ENCODE measurements at places on chromosomes 4 and X.

- DNase-seq = no peak
Observed at GRCh38 chr4:111854494-111855087, 290.7 kb upstream of the FAM241A start.

- no peak for DNase-seq
Observed at GRCh38 chr4:25835384-25835783, 27.4 kb downstream of the SEL1L3 start.

DNA sequence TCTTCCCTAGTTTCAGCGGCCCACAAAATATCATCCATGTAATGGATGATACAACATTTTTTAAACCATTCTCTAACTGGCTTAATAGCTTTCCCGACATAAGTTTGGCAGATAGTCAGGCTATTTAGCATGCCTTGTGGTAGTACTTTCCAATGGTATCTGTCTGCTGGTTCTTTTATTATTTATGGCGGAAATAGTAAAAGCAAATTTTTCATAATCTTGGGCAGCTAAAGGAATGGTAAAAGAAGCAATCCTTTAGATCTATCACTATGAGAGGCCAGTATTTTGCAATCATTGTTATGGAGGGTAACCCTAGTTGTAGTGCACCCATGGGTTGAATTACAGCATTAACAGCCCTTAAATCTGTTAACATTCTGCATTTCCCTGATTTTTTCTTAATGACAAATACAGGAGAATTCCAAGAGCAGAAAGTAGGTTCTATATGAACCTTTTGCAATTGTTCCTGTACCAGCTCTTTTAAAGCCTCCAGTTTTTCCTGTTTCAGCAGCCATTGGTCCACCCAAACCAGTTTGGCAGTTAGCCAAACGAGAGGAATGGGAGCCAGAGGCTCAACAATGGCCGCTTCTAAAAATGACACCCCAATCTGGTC, 14.3 kb upstream of the HSD17B11 start:
- DNase-seq = no peak

- no peak for DNase-seq
Observed at GRCh38 chrX:104282166-104282725, 27.5 kb upstream of the ESX1 start.

DNA sequence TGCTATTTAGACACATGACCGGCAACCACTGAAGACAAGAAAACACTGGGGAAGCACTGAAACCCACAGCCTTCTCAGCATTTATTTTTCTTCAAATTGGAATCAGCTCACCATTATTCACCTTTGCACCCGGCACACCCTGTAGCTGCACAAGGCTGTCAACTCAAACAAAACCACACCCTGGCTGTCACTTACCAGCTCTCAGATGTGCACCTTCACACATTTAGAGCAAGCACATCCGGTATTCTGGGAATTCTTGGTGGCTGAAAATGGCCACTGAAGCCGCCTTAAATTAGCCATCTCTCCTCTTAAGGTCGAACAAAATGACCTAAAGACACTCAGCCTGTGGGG, 5.9 kb downstream of the ZFYVE28 start:
- DNase-seq = no peak

DNA sequence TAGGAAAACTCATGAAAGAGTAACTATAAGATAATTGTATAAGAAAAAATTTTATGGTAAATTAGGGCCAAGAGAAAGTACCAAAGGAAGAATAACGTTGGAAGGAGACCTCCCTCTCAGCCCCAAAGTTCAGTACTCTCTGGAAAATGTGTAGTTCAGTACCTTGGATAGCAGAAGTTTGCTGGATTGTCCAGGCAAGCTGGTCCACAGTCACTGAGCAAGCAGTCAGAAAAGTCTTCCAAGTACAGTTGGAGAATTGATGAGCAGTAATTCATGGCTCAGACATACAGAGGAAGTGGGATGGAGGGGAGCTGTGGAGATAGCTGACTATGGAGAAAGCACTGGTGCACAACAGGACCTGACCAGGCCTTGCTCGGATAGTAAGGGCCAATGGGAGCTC, 598.2 kb upstream of the NDST4 start:
- no peak for DNase-seq

DNA sequence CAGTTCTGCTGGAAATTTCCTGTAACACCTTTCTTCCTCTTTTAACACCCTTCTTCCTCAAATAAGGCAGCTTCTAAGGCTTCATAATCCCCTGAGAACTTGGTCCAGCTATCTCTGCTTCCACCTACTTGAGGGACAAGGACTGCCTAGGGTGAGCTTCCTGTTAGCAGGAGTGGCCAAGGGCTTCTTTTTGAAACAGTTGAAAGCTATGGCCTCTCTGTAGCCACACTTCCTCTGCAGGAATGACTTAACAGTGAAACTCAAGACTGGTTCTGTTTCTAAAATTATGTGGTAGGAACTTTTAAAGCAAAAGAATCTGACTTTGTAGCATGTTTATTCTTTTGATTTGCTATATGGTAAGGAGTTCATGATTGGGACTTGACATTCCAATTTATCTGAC, 108.5 kb upstream of the WDR1 start:
- DNase-seq = no peak

- DNase-seq = no peak
Observed at GRCh38 chr4:104766676-104767075, 272.0 kb upstream of the CXXC4 start.

- no peak for DNase-seq
Observed at GRCh38 chr4:139223682-139224317, 46.8 kb upstream of the ELF2 start.

DNA sequence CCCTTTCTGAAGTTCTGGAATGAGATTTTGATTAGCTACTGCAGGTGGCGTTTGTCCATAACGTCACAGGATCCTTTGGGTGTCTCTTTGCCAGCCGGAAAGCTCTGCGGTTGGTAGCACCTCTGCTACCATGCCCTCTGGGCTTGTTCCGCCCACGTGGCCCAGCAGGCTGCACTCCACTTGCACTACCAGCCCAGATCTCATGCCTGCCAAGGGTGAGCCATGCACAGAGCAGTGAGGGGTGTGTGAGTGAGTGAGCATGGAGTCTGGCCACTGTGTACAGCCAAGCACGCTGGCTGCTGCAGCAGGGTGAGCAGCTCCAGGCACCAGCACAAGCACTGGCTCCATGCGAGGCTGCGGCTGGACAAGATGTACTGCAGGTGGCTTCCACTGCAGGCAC, 6.6 kb upstream of the HNRNPD start:
- peak; percentile 67 for DNase-seq

- no peak for DNase-seq
Observed at GRCh38 chr4:61984260-61984909, 784.3 kb downstream of the ADGRL3 start.

DNA sequence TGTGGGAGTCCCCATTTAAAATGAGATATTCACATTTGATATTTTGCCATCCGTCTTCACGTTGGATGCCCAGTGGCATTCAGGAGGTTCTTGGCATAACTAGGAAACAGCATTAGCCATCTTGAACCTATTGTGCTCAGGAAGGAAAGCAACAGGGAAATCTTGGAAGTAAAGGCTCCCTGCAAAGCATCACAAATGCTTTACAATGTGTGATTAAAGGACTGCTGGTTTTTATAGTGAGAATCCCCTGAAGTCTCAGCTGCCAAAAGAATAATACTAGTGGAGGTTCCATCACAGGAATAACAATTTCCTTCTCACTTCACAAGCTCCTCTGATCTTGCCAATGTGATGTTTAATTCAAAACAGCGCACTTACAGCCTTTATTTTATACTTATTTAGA, 49.7 kb upstream of the NPNT start:
- DNase-seq = no peak

GRCh38 chr4:6730603-6731317, 14.8 kb downstream of the BLOC1S4 start:
- no peak for DNase-seq

DNA sequence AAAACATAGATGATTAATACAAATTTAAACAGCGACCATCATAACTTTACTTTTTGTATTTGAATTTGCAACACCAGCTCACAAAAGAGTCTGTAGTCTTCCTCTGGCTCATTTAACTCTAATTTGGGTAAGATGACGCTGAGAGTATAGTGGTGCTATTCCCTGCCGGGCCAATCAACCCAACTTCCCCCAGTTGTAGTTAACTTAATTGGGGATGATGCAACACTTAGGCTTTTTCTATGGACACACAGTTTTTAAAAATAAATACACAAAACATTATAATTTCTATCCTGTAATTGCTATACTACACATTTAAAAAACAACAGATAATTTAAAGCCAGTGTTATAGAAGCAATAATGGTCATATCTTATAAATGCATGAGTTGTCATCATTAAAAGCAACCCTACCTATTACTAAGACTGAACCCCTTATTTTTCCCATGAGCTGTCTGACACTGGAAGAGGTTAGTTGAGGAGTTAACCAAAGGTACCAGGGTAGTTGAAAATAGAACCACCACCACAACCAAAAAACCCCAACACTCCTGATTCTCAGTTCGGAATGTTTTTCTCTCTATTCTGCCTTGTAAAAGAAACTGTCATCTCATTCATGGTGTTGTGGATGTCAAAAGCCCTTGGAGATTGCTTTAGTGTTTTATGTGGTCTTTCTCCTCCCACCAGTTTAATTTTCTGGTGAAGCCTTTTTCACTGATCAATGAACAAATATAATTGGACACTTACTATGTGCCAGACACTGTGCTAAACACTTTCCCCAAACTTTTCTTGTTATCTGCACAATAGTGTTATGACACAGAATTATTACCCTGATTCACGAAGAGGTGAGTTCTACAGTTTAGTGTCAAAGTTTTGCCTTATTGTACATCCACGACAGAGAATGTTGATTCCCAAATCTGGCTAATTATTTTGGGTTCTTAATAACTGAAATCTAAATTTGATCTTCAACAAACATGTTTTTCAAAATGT, 61.5 kb upstream of the RAPGEF2 start:
- no peak for DNase-seq

- no peak for DNase-seq
Observed at GRCh38 chr4:109319156-109319555, 16.7 kb upstream of the COL25A1 start.

- DNase-seq = no peak
Observed at GRCh38 chr4:44462259-44462658, 13.7 kb upstream of the KCTD8 start.

DNA sequence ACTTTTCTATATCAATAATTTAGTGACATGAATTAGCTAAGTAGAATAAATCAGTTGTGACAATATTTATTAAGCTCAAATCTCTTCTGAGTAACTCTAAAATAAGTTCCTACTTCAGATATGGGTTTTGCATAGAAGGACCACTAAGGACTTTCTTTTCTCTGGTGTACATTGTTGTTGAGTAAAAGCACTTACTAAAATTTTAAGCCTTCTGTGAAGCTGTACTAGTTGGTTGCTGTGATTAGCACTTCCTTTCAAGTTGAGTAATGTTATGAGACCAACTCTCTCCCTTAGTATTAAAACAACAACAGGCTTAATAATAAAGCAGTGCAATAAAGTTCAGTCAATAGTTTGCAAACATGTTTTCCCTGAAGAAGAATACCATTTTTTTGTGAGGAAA, 667.4 kb upstream of the NDST4 start:
- DNase-seq = no peak

DNA sequence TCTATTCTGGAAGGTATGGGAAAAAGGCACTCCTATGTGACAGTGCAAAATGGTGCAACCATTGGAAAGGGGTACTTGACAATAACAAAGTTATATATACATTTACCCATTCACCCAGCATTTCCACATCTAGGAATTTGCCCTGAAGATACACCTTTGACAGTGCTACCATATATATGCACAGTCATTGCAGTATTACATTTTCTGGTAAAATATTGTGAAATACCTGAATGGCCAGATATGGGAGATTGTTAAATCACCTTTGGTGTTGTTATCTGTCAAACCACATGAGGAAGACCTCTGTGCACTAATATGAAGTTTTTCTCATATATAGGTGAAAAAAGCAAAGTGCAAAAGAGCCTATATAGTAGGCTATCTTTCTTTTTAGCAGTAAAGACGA, 53.5 kb downstream of the SMAD1 start:
- DNase-seq = no peak

- no peak for DNase-seq
Observed at GRCh38 chrX:69535661-69536060, 31.5 kb downstream of the NALF2 start.

- no peak for DNase-seq
Observed at GRCh38 chr4:52566136-52567031, 92.7 kb downstream of the USP46 start.

GRCh38 chrX:88425739-88426138, 321.3 kb upstream of the CPXCR1 start:
- no peak for DNase-seq

DNA sequence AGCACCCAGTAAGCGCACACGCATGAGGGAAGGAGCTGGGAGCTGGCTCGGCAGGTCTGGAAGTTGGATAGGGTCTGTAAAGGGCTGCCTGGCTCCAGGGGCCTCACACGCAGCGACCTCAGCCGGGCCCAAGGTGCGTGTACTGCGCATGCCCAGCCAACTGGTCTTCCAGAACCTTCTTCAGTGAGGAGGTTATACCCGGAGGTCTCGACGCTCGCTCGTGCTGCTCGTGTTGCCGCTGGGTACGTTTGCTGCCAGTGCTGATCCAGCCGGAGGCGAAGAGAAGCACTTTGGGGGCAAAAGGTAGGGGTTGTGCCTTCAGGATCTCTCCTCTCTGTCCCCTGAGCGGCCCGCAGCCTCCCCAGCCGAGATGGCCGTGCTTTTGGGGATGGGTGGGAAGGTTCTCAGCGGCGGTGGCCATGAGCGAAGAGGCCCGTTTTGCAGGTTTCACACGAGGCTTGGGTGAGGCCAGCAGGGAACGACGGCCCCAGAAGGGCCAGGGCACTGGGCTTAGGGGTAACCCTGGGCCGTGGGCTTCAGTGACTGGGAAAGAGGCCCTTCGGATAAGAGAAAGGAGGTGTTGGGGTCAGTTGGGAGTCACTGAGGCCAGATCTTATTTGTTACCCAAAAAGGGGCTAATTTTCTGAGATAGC, 3.8 kb upstream of the CXCL9 start:
- DNase-seq = no peak

GRCh38 chr4:88697588-88698329, at the start of gene NAP1L5:
TSS of gene NAP1L5 (minus strand) at chr4:88697829. CDS start at chr4:88697754, 75 bp downstream.
- peak; percentile 80 for DNase-seq
